ENCODE measurements at places on chromosomes 7 and 10. TPM values are rescaled to one million over a fixed set of nuclear protein-coding genes. Genes with fewer than 3 reads are reported as not detected.

Gene PNLIP
- not detected for total RNA-seq

Gene TRIM50
- total RNA-seq: not detected

Gene MSANTD7
- 10.6 TPM for total RNA-seq

Gene GATA3
- total RNA-seq: 0.26 TPM

Gene SLC26A3
- total RNA-seq: not detected

Gene COL26A1
- 1.4 TPM for total RNA-seq

Gene TMEM236
- not detected for total RNA-seq

Gene BTBD16
- total RNA-seq: not detected

Gene PTN
- 34.1 TPM for total RNA-seq

Gene CACNB2
- 12.4 TPM for total RNA-seq

Gene MRLN
- not detected for total RNA-seq

Gene ZNF727
- not detected for total RNA-seq

Gene KIAA1549
- 1.9 TPM for total RNA-seq

Gene ADARB2
- 0.40 TPM for total RNA-seq

Gene DRGX
- total RNA-seq: not detected

Gene PMPCB
- total RNA-seq: 69.6 TPM

Gene SHTN1
- 2.1 TPM for total RNA-seq
